ENCODE measurements at places on chromosomes 1 and 21.

- peak; percentile 7 for DNase-seq
Measured at GRCh38 chr1:9009438-9010370, 16.5 kb downstream of the SLC2A7 start.

- no peak for DNase-seq
Measured at GRCh38 chr1:24047110-24047477, 64.8 kb downstream of the MYOM3 start.

DNA sequence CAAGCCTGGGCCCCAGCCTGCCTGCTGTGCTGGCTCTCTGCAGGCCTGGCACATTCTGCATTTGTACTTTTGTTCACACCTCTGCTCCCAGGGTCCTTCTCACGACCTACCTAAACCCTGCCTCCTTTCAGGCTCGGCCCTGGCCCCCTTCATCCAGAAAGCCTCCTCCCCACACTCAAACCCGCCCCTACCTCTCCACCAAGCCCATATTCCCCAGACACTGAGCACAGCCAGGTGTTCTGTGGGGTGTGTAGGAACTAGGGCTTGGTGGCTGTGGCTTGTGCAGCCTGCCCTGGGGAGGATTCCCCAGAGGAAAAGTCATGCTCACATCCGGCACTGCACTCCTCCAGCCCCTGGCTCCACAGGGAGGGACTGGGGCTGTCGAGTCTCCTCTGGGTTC, 8.2 kb upstream of the MIXL1 start:
- no peak for DNase-seq

- DNase-seq = no peak
Measured at GRCh38 chr1:19476450-19477190, 8.7 kb downstream of the CAPZB start.

GRCh38 chr1:191857600-191857999, 300.7 kb upstream of the RGS18 start:
- DNase-seq = no peak

DNA sequence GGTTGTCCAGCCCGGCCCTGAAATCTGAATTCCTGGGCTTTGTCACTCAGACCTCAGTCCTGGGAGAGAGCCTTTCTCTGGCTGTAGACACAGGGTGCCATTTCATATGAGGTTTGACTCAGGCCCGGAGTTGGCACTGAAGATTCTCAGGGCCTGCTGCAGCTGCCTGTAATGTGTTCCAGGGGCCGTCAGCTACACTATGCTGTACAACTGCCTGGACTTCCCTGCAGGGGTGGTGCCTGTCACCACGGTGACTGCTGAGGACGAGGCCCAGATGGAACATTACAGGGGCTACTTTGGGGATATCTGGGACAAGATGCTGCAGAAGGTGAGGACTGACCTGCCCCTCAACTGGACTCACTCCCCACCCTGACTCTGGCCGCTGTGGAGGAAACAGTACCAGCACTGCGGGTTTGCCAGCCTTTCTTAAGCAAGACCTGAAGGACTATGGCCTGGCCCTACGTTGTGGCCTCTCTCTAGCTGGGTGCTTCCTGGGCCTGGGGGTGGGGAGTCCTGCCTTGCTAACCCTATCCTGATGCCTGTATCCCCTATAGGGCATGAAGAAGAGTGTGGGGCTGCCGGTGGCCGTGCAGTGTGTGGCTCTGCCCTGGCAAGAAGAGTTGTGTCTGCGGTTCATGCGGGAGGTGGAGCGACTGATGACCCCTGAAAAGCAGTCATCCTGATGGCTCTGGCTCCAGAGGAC, 18.9 kb downstream of the FAAH start:
- no peak for DNase-seq

- DNase-seq = no peak
Measured at GRCh38 chr1:147046189-147046862, 108.2 kb downstream of the NBPF12 start.

DNA sequence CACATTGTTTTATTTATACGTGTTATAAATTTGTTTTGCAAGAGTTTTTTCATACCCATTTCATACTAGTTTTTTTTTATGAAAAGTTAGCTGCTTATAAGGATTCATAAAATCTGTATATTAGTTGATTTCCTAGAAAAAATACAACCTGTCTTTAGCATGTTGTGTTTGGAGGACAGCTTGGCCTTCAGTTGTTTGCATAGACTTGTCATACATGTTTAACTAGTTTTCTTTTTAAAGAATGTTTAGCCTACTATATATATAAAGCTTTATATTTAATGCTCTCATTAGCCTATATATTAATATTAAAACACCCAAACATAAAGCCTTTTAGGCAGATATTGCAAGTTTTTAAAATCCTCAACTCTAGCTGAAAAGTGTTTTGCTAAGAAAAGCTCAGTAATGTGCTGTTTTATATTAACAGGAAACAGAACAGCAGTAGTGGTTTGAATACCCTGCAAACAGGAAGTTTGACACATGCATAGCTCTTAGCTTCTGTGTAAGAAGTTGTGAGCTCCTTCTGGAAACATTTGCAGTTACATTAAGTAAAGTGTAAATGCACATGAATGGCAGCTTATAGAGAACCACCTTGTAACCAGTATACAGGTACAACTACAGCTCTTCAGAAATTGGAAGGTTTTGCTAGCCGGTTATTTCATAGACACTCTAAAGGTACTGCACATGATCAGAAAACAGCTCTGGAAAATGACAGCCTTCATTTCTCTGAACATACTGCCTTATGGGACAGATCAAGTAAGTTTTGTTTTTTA, at the start of gene PRKACB:
Gene PRKACB, plus strand, starts transcription at position 476 of the 770 bp plus-strand sequence. Its CDS starts 91 bp downstream, at position 567.
- no peak for DNase-seq

DNA sequence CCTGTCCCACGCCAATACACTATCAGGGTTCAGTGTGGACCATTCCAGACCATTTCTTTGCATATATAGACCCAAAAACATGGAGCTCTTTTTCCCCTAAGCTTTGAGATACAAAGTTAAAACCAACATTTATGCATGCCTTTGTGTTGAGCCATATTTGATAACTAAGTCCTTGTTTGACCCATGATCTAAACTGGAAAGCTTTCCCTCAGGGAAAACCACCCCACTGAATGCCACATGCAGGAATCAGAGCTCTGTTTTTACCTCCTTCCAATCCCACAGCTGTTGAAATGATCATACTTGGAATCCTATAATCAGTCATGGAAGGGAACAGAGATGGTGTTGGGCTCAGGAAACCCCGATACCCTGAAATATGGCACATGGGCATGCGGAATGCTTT, 14.8 kb upstream of the SLC45A1 start:
- no peak for DNase-seq

- peak; percentile 80 for DNase-seq
Measured at GRCh38 chr1:26336477-26337205, 17.3 kb downstream of the CRYBG2 start.

DNA sequence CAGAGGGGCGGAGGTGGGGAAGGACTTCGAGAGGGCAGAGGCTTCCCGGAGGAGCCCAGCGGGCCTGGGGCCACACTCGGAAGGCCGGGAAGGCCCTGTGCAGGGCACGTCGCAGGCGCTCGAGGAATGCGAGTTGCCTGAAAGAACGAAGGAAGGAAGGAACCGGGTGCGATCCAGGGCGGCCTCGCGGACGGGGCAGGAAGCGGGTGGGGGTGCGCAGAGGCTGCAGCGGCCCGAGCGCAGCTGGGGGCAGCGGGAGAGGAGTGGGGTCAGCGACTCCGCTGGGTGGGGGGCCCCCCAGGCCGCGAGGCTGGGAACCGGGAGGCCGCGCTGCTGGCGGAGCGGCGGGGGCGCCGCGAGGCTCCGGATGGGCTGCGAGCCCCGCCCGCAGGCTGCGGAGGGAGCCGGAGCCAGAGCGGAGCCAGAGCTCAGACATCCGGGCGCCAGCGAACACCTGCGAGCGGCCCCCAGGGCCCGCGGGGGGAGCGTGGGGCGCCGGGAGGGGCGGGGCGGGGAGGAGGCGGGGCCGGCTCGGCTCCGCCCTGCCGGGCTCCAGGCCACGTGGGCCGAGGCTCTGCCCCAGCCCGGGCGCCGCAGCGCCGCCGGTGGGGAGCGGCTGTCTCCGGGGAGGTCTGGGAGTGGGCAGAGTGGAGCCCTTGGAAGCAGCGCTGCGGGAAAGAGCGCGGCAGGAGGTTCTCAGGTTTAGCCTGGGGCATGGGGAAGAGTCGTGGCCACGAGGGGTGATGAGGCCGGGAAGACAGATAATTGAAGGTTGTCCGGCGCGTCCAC, 4.6 kb downstream of the ID3 start:
- peak; percentile 80 for DNase-seq

- DNase-seq = no peak
Measured at GRCh38 chr1:27526569-27527222, 36.7 kb upstream of the WASF2 start.

- no peak for DNase-seq
Measured at GRCh38 chr1:191572479-191572878, 585.8 kb upstream of the RGS18 start.

DNA sequence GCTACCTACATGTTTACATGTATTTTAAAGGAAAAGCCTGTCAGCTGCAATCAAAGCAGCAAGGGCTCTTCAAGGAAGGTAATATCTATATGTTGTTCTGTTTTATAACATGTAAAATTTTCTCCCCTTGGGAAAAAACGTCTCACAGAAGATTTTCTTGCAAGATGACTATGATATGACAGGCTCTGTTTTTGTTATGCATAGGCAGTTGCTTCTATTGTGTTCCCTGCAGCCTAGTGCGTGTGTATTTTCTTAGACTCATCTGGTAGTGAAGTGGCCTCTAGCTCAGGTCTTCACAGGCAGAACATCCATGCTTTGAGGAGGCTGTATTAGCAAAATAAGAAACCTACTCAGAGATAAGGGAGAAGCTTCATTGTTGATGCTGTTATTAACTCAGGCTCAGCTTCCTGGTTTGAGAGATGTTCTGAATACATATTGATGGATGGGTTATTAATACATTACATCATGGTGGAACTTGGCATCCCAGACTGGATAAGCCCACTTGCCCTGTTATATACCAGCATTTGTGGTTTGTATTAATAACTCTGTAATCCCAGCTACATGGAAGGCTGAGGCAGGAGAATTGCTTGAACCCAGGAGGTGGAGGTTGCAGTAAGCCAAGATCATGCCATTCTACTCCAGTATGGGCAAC, 35.8 kb downstream of the LAMC1 start:
- no peak for DNase-seq

GRCh38 chr1:108124622-108125311, 75.4 kb downstream of the SLC25A24 start:
- DNase-seq = no peak

GRCh38 chr1:104699433-104699832, 949.7 kb downstream of the AMY1C start:
- no peak for DNase-seq

GRCh38 chr21:38133240-38133639, 123.6 kb upstream of the KCNJ15 start:
- DNase-seq = no peak
